ENCODE measurements at places on chromosomes 5 and 9.

- DNase-seq: peak; percentile 73
These were observed 182.6 kb upstream of the C9orf72 start for GRCh38 chr9:27755846-27756245.

GRCh38 chr5:76402251-76402885, 717 bp upstream of the IQGAP2 start:
- DNase-seq: no peak

- DNase-seq: no peak
These were observed 1771.0 kb downstream of the EFNA5 start for GRCh38 chr5:105899726-105900125.

DNA sequence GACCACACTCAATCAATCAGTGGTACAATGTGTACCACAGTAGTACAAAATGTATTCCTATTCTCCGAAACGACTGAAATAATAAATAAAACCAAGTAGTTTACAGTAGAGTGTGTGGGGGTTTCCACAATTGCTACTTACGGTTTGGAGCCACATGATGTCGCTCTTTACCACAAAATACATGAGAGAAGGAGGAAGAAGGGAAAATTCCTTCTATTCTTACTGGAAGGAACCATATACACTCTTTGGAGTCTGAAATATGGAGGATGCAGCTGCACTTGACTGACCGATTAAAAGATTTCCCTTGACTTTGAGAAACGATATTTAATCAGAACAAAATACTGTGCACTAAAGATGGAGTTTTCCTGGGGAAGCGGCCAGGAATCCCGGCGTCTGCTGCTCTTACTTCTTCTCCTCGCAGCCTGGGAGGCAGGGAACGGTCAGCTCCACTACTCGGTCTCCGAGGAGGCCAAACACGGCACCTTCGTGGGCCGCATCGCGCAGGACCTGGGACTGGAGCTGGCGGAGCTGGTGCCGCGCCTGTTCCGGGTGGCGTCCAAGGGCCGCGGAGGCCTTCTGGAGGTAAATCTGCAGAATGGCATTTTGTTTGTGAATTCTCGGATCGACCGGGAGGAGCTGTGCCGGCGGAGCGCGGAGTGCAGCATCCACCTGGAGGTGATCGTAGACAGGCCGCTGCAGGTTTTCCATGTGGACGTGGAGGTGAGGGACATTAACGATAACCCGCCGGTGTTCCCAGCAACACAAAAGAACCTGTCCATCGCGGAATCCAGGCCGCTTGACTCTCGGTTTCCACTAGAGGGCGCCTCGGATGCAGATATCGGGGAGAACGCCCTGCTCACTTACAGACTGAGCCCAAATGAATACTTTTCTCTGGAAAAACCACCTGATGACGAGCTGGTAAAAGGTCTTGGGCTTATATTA, at the start of gene PCDHA4:
TSS of gene PCDHA4 (plus strand) at position 235 of the 942 bp plus-strand sequence.
- no peak for DNase-seq

DNA sequence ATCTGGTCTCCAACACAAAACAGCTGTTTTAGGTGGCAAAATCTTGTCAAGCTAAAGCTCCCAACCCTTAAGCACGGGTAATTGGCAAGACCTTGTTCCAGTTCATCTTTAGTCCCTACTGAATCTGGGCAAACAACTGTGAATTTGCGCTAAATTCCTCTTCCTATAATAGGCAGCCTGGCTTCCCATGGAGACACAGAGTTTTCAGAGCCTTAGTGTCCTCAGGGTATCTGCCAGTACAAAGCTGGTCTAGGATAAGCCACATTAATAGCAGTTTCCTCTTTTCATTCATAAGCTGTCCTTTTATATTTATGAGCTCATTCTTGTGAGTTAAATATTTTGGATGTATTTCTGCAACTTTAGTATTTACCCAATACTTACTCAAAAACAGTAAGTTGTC, 59.5 kb downstream of the FGF10 start:
- DNase-seq: no peak

DNA sequence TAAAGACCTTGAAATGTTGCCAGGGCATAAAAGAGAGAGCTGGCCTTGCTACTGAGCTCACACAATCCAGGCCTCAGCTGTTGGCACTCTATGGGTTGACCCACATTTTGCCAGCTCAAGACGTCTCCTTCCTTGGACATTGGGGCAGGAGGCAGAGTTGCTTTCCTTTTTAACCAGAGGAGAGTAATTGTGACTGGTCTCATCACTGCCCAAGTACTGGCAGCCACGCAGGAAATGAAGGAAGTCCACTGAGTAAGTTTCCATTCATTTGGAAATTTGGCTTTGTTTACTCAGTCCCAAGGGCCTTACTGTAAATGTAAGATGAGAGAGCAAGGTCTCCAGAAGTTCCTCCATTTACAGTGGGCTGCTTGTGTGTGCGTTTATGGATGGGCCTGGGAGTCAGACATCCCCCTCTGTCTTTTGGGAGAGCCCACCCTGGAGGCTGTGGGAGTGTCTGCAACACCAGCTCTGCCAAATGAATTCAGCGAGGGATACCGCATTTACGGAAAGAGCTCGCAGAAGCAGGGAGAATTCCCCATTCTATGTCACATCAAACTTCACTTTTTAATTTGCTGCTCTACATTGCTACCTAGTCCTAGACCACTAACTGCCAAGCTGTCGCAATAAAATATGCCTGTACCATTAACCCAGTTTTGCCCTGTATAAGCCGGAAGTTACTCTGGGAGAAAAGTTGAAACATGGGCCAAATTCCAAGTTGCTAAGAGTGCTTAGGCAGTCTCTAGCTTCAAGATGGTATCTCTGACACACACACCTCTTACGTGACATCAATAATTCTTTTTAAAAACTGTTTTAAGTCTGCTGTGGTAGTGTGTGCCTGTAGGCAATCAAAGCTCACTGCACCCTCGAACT, 24.5 kb upstream of the PDZD2 start:
- DNase-seq: no peak

DNA sequence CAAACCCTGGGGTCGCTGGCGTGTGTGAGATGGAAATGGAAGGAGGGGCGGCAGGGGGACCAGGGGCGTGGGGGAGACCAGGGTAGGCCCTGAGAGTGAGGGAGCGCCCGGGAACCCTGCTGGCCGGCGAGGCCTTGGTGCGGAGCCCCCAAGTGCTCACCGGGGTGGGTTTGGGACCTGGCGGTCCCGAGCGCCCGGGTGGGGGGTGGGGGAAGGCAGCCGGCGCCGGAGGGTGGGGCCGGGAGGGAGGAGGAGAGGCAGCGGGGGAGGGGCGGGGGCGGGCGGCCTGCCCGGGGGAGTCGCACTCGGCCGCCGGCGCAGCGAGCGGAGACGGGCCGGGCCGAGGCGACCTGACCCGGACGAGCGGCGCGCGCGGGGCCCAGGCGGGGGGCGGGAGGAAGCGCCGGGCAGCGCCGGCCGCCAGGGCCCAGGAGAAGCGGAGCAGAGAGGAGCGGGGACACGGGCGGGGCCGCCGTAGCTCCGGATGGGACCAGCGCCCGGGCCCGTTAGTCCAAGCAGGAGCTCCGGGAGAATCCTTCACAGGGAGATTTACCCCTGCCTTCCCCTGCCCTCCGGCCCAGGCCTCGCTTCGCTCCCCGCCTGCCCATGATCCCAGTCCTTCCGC, at the start of gene NPR2:
TSS of gene NPR2 (plus strand) at position 295 of the 625 bp plus-strand sequence. CDS start 818 bp downstream, outside the sequence.
- no peak for DNase-seq

- DNase-seq: no peak
These were observed 138.1 kb upstream of the GRAMD2B start for GRCh38 chr5:126284977-126285696.

- no peak for DNase-seq
These were observed 18.3 kb upstream of the ARL14EPL start for GRCh38 chr5:116013936-116014335.

DNA sequence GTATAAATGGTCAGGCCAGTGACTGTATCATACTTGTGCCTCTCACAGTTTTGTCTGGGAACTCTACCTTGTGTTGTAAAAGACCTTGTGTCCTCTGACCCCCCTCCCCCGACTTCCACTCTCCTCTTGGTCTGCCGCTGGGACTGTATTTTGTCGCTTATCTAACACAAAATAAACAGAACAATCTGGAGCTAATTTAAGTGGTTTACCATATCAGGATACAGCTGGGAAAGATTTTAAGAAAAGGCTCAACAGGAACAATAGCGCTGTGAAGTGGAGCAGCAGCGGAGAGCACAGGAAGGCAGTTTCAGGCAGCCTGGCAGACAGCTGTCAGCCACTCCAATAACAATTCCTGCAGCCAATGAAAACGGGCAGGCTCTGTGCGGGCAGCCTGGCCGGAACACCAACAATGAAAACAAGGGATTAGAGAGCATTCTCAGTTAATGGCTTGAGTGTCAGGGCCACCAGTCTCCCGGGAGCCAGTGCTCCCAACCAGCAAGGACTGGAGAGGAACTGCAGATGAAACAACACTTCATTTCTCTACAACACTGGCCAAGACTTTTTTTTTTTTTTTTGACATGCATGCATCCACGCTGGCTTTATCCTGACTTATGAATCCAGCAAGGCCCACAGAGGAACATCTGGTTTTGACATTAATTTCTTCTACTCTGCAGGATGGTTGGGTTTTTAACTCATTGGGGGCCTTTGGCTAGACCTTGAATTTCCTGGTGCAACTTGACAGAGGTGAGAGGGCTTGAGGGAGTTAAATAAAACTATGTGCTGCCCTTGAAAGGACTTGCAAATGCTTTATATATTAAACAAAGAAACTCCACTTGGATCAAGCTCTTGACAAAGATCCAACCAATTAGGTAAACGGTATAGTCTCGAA, 76.7 kb downstream of the ARSB start:
- DNase-seq: peak; percentile 82

DNA sequence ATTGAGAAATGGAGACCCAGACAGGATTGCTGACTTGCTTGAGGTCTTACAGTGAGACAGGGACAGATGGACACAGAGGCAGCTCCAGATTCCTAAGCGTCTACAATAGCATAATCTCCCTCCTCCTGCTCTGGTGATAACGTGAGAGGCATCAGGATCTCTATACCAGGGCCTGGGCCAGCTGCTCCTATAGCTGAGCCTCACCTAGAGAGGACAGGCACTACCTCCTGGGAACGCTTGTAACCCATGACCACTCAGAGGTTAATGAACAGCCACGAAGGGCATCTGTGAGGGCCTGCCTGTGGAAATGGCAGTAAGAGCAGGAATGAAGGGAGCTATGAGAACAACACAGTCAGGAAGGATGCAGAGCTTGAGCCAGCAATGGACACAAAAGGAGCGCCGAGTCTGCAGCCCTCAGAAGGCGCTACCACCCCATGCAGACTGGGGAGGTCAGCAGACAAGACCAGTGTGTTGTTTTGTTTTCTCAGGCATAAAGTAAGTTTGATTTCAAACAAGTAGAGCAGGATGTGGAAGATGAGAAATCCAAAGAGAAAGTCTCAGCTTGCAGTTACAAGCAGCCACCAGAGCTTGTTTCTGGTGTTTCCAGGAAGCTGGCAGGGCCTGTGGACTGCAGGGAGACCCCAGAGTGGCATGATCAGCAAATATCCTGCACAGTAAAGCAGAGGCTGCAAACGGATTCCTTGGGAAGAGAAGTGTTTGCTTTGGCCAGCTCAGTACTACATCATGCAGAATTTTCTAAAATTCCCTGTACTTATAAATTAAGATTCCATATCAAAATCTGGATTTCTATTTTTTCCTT, 17.4 kb downstream of the ANKS6 start:
- no peak for DNase-seq

DNA sequence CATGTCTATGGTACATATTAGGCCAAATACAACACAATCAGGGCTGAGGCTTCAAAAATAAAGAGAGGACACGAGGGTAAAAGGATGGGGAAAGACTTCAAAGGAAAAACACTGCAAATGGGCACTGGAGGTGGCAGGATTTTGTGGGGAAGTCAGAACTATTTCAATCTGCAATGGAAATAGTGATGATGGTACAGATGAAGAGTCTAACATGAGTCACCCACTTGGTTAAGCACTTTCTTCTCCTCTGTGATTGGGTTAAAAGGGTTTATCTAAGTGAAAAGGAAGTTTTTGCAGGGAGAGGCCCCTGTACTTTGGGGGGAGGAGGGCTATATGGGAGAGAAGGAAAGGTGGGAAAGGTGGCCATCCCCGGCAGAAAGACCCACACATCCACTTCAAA, 4.5 kb upstream of the SH3GL2 start:
- DNase-seq: no peak

GRCh38 chr5:106755789-106756188, 914.9 kb downstream of the EFNA5 start:
- no peak for DNase-seq

DNA sequence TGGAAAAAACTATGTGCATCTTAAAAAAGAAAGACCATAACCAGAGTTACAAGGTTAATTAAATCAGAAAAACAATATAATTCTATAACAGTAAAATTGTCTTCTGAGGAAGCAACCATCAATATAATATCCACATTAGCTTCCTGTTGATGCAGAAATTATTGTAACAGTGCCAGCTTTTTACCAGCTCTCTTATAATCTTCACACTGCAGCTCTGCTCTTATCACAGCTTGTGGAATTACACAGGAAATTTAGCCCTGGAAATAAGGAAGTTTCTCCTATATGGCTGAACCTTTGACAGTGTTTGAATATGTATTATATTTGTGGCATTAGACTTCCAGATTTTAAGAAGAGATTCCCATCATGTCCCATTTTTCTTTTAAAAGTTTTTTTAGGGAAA, 49.1 kb upstream of the TEK start:
- DNase-seq: no peak

DNA sequence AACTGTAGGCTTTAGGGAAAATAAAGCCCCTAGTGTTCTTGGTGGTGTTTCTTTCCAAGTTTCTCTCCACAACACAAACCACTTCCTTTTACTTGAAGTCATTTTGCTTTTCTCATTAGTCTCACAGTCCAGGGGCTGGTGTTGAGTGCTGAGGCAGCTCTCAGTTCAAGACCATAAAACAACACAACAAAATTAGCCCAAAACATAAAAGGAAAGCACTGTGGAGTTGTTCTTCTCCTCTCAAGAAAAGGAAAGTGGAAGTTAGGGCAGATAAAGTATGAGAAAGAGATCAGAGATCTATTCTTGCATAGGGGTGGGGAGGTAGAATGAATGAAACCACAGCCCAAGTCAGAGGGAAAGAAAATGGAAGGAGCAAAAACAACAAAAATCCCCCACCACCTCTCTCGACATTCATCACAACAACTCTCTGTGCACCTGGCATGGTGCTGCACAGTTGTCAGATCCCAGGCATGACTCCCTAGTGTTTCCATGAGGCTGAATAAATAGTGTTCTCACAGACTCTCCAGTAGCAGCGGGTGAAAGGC, 569.9 kb downstream of the RAB3C start:
- DNase-seq: no peak

DNA sequence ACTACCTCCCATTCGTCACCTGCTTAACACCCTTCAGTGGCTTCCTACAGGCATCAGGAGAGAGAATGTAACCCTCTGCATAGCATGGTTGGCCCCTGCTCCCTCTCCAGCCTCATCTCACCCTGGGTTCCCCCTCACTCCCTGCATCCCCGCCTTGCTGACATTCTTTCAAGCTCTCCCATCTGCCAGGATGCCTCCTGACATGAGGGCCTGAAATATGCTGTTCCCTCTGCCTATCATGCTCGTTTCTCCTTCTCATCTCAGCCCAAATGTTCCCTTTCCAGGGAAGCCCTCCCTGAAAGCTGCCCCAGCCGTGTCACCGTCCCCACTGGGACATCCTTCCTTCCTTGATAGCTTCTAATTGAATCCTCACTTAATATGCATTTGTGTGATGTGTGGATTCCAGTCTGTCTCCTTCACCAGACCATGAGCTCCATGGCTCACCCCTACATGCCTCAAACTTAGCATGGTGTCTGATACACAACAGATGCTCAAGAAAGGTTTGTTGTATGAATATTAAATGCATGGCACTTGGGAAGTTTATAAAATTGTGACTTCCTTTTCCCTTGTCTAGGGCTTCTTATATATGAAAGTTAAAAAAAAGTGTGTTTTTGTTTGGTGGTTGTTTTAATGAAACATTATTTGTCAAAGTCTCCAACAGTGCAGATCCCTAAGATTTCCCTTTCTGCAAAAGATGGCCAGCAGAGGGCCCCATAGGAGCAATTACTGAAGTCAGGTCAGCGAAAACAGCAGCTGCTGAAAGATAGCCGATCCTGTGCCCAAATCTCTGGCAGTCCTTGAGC, 7.3 kb upstream of the C5orf58 start:
- peak; percentile 36 for DNase-seq

All from NCI-H1105 treated with DMSO at 0.1 percent for 48 hours (cell line).